T-cell (primary cell): ENCODE measurements at places on chromosomes 12 and 14. TPM values are rescaled to one million over a fixed set of nuclear protein-coding genes. Genes with fewer than 3 reads are reported as not detected.
A peak's percentile ranks its signal among the peaks of the same experiment; 100 is the strongest.

TPH2 gene
- total RNA-seq, result not detected

SRSF9 gene
- 135 TPM for total RNA-seq

SCN8A gene
- total RNA-seq, result 0.44 TPM

- H3K27me3 ChIP-seq, result no peaks in the 10 kb centered on the region
- H3K27ac ChIP-seq, result no peak overlapping the region
- no peaks in the 10 kb centered on the region for H3K36me3 ChIP-seq
- H3K4me3 ChIP-seq, result no peak overlapping the region
- peak; percentile 63 for DNase-seq
- peaks cover 3% of the 10 kb centered on the region for H3K4me1 ChIP-seq
Measured at GRCh38 chr14:96275177-96276112, 19.4 kb downstream of the BDKRB1 start.
